ENCODE measurements at places on chromosomes 1 and 21.

DNA sequence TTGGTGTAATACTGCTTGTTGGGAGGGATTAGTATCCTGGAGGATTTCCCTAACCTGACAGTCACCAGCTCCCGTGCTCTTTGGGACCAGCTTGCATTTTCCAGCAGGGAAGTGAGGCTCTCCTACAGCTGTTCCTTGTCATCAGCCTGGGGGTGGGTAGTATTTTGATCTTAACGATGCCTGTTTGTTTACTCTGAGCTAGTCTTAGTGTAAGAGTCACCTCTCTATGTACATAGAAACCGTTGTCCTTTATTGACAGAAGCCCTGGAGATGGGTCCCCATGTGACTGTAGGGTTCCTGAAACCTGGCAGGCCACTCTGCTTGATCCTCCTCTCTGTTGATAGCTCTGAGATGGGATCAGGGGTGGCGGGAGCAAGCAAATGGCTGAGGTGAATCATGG, 58.0 kb downstream of the ACP6 start:
- DNase-seq, result no peak

DNA sequence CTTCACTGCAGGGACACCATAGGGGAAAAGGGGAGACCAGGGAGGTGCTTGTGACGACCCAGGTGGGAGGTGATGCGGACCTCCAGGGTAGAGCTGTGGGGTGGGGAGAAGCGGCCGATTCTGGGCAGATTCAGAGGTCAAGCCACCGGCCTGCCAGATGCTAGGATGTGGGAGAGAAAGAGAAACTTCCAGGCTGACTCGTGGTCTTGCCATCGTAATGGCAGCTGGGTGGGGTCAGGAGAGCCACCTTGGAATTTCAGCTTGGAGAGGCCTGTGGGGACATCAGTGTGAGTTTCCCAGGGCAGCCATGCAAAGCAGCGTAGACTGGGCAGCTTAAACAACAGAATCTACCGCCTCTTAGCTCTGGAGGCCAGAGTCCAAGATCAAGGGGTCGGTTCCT, 258.0 kb upstream of the VAMP3 start:
- peak; percentile 10 for DNase-seq

DNA sequence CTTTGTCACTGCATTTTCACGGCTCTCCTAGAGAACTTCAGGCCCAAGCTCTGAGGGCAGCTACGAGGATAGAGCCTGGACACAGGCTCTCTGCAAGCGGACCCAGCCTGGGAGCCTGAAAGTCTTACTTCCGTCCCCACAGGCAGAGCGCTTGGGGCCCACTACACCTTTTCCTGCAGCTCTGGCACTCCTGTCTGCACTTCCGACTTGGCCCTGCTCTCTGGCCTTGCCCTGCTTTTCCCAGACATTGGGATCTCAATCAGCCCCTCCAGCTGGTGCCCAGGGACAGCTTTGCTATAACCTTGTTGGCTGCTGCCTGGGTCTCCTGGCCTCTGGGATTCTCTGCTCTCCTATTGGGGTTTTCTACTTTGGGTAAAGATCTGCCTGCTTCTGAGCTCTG, 27.6 kb downstream of the WNT4 start:
- no peak for DNase-seq

- no peak for DNase-seq
These were observed 906 bp upstream of the ADARB1 start for GRCh38 chr21:45073301-45074047.

DNA sequence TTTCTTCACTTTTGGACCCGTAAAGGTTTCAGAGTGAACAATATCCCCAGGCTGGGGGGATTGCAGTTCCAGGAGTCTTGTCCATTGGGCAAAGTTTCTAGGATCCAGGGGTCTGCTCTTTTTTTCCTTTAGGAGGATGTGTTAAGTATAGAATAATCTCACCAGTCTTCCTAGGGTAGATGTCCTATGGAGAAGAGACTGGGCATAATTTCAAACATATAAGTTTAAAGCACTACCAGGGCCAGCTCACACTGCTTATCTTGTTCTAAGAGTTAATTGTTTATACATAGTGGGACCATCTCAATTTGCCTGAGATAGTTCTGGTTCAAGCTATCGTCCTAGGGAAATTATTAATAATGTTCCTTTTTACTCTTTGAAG, 1.2 kb downstream of the CHI3L2 start:
- DNase-seq, result no peak

DNA sequence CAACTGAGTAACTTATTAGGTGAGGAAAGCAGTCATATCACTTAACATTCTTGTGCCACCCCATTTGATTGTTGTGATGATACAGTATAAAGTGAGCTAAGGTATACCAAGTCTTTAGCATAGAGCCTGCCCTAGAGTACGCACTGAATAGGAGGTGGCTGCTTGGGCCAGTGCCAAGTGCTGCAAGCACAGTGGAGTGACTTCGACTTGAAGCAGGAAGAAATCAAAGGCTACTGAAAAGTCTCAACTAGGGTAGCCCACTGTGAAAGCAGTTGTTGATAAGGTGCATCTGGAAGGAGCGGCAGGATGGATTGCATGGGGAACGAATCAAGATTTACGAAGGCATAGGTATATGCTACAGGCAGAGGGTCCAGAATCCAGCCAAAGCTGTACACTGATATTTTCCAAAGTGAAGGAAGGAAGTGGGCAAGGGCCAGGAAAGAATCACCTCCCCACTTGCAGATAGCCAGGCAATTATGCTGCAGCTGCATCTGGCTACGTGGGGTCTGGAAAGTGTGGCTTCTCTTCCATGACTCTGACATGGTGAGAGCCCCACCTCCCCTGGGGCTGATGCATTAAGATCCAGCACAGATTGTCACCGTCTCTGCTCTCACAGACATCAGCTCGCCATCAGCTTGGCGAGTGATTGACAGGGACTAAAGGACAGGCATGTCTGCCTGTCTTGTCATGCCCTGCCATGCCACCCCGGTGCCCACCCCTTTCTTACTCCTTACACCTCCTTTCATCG, 287.0 kb upstream of the PLXNA2 start:
- DNase-seq, result no peak

DNA sequence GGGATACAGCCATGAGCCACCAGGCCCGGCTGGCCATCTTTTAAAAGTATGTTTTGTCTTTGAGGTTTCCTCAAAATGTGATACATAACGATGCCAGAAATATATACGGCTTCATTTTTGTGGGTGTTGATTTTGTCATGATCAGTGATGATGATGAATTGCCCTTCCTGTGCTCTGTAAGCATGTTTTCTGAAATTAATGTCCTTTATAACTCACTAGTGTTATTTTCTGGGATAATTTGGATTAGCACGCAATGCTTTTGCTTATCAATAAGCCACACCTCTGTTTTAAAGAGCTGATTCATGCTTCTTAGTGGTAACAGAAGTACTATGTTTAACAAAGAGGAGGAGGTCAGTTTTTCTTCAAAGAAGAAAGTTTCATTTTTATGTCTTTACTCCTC, 25.6 kb downstream of the PHACTR4 start:
- DNase-seq, result no peak

- no peak for DNase-seq
These were observed 182.5 kb upstream of the JUN start for GRCh38 chr1:58966103-58966916.

GRCh38 chr1:118949315-118949714, 38.8 kb downstream of the TBX15 start:
- peak; percentile 45 for DNase-seq

GRCh38 chr1:238628110-238628509, 737.4 kb upstream of the ZP4 start:
- no peak for DNase-seq

DNA sequence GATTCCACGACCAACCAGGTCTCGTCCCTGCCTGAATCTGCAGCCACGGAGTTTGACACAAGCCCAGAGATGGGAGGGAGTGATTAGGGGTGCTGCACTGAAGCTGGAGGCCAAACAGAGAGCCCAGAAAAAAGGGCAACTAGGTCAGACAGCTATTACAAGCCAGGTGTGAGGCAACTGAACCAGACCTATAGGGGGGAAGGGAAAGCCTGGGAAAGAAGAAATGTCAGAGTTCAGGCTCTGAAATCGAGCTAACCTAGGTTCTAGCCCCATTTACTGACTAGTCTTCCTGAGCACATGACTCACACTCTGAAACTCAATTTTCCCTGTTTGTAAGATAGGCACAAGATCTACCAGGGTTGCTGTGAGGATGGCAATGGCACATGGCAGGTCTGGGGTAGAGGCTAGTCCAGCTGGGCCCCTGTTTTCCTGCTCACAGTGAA, 1.7 kb downstream of the DHCR24 start:
- DNase-seq, result no peak

GRCh38 chr21:38504066-38504465, 5.8 kb upstream of the ERG start:
- DNase-seq, result no peak

- DNase-seq, result no peak
These were observed 121.7 kb upstream of the DUSP10 start for GRCh38 chr1:221863635-221864034.

GRCh38 chr1:22889213-22889827, 83.3 kb downstream of the LACTBL1 start:
- DNase-seq, result no peak

GRCh38 chr1:117656202-117656641, 50.4 kb downstream of the TENT5C start:
- DNase-seq, result no peak

- DNase-seq, result no peak
These were observed 141.4 kb downstream of the RERE start for GRCh38 chr1:8676072-8676471.

DNA sequence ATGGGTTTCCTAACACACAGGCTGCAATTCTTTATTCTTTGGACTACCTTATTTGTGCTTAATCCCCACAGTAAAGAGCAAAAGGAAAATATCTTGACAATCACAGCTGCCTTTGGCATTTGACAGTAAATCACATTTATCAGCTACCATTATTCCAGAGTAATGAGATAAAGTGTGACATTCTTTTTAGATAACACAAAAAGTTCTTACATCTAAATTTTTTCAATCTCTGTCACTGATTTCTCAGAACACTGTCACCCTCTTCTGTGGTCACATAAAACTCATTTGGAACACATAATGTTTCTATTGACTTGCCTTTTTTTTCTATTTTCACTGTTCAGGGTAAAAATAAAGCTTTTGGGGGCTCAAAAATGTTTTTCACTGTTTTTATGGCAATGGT, 484.6 kb downstream of the LTN1 start:
- no peak for DNase-seq

DNA sequence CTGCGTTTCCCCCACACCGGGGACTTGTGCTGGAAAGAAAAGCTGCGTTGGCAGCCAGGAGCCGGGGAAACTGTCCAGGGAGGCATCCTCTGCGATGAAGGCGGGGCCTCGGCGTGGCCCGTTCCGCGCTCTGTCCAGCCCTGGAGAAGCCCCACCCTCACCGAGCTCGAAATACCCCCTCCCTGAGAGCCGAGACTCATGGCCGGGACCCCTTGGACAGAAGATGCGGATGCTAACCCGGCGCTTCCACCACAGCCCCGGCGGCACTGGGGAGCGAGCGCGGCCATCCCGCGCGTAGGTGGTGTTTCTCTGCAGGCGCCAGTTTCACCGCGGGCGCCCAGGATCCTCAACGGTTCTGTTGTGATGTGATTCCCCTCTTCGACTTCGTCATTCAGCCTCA, 31.6 kb downstream of the PDE9A start:
- no peak for DNase-seq

All from HS-5 (cell line).